ENCODE measurements at places on chromosomes 3 and 15.

GRCh38 chr3:106881186-106881585 lies 496.1 kb upstream of the CCDC54 start:
- DNase-seq: peak; percentile 11

DNA sequence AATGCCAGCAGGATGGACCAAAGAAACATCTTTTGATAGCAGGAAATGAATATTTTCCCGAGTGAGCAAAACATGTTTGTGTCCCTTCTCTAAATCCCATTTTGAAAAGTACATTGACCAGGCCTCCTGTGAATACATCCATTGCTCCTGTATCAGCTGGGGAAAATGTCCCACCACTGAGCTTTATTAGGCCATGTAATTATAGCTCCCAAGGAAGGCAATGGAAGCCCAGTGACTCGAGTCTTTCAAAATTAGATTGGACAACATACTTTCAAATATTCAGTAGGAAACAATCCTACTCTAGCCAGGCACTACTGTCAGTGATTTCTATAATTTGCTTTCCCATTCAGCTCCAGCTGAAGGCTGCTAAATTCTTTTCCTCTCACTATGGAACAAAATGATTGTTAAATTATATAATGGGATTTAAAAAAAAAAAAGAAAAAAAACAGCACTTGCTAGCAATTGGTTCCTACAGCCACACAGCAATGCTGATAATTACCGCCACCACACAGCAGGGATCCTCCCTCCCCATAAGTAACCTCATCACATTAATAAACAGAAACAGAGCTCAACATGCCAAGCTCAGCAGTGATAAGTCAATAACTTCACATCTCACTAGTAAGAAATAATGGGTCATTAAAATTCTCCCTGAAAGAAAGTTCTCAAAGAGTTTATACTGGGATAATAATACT lies 172.4 kb upstream of the SLC2A2 start:
- DNase-seq: no peak

- no peak for DNase-seq
These were observed 70.2 kb downstream of the PCOLCE2 start for GRCh38 chr3:142818651-142819050.

GRCh38 chr3:133941415-133941821 lies 45.7 kb upstream of the RAB6B start:
- DNase-seq: no peak

GRCh38 chr15:29570948-29571791 lies 251.1 kb downstream of the TJP1 start:
- no peak for DNase-seq

- DNase-seq: no peak
These were observed 44.6 kb downstream of the ZBTB38 start for GRCh38 chr3:141412936-141413354.

- DNase-seq: no peak
These were observed 11.6 kb downstream of the TRPC1 start for GRCh38 chr3:142735462-142735861.

GRCh38 chr3:171309906-171310359 lies 150.3 kb downstream of the TNIK start:
- DNase-seq: no peak

GRCh38 chr3:133964547-133964946 lies 65.2 kb downstream of the SLCO2A1 start:
- no peak for DNase-seq

DNA sequence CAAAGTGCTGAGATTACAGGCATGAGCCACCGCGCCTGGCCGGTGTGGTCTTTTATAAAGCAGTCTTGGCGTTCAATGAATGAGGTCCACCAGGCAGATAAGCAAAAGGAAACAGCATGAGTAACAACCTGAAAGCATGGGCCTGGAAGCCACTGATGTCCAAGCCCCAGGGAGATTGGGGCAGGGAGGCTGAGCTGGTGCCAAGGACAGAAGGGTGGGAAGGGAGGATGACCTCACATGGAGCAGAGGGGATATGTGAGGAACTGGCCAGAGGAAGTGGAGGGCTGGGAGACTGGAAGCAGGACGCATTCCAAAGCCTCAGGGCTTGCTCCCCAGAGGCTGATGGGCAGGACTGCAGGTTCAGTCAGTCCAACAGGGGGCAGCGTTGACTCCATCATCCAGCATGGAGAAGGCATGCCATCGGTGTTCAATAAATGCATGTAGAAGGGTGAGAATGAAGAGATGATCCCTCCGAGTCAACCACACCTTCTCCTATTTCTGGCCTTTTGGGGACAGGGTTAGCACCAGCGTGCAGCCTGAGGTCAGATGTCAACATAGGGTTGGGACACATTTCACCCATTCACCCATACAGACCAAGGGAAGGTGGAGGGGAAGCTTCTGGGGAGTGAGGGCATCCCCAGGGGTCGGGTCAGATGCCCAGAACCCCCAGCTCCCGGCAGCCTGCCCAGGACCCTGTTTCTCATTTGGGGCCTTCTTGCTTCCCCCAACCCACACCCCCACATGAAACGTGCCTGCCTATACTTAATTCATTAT lies 14.8 kb downstream of the MYL3 start:
- no peak for DNase-seq

- no peak for DNase-seq
These were observed 29.4 kb downstream of the COL6A5 start for GRCh38 chr3:130374908-130375307.

DNA sequence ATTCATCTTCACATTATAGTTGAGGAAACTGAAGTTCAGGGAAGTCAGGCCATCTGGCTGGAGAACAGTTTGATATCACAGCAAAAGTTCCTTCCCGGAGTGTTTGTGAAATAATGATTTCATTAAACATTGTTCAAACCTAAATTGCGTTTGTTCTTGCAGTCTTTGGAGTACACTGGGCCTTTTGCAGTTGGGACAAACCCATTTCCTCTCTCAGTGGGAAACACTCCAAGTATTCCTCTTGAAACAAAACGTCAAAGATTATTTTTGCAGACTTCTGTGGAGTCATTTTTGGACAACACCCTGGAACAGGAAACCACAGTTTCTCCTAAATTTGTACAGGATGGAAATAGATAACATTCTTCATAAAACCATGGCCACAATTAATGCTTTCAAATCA lies 287.5 kb downstream of the PTPRG start:
- no peak for DNase-seq

DNA sequence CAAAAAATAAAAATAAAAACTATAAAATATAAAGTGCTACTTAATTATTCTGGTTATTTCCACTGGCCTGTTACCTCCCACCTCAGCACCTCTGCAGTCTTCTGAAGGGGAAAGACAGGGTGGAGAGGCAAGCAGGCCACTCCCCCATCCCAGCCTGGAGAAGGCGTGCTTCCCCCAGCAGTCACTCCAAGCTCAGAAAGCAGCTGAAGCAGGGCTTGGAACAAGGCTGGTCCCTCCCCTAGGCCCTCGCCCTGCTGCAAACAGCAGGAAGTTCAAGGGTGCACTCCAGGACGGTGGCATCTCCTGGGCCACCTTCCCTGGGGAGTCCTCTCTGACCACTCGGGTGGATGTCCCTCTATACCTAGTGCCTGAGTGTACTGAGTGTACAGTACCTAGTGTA lies 21.4 kb downstream of the CACNA2D2 start:
- no peak for DNase-seq

DNA sequence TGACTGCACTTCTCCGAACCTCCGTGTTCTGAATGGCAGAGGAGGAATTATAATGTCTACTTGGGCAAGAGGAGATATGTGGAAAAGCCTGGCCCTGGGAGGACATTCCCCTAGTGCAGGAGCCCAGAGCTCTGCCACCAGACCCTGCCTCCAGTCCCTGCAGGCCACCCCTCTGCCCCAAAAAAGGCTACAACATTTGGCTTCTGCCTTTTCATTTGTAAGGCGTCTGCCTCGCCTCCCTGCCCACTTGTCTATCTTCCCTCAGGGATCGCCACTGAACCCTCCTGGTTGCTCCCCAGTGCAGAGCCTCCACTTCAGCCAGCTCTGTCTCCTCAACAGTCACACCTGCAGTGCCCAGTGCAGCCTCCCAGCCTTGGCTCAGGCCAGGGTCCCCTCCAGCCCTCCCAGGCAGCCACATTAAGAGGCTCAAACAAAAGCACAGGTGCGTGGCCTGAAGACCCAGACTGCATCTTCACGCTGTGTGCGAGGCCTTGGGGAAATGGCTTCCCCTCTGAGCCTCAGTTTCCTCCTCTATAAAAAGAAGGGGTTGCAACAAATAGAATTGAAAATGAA lies 125.9 kb upstream of the SMAD3 start:
- DNase-seq: no peak

DNA sequence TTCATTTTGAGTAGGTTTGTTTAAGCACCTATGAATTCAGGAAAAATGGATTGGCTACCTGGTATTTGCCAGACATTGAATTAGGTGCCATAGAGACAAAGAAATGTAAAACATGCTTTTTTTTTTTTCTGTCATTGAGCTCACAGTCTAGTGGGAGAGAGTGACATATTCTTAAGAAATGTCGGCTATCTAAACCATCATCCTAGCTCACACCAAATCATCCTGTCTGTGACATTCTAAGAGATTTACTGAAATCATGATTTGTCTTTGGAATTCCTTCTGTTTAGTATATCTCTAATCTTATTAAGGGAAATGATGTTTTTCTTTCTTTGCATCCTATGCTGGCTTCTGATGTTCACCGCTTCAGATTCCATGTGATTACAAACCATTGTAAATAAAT lies 59.5 kb upstream of the STXBP5L start:
- DNase-seq: no peak

- DNase-seq: no peak
These were observed 66.8 kb downstream of the GALK2 start for GRCh38 chr15:49236869-49237268.

- no peak for DNase-seq
These were observed 35.9 kb downstream of the SFMBT1 start for GRCh38 chr3:53009826-53010539.

DNA sequence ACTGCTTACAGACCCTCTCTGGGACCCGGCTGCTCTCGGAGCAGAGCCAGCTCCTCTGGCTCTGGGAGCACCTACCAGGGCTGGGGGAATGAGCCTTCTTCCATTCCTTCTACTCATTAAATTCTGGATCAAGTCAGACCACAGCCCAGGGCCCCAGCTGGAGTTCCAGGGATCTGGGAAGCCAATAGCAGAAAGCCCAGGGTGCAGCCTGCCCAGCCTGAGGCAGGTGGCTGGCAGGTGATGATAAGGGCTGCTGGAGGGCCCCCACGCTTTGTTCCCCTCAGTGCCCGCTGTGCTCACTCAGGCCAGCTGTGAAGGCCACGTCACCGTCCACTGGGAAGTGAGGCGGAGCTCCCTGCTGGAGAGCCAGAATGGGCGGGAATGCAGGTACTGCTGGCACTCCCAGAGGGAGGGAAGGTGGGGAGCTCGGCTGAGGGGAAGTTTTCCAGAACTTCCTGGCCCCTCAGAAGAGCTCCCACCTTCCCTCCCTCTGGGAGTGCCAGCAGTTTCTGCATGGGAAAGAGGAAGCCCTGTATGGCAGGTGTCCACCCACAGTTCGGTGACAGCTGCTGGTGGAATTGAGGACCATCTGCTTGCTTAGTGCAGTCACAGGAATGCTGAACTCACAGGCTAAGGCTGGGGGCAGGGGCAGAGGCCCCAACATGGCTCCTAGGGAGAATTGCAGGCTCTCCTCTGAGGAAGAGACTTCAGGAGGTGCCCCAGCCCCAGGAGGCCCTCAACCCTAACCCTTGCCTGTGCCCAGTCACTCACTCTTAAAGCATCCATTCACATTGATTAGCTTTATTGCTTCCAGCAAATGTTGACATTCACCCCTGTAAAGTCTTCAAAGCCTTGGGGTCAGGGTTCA lies 12.6 kb upstream of the RTP3 start:
- no peak for DNase-seq

GRCh38 chr15:94858011-94858410 lies 626.6 kb downstream of the MCTP2 start:
- no peak for DNase-seq

- DNase-seq: peak; percentile 92
These were observed 40.7 kb upstream of the RSL24D1 start for GRCh38 chr15:55237219-55238130.

GRCh38 chr3:11195201-11195600 lies 40.9 kb downstream of the HRH1 start:
- DNase-seq: no peak

DNA sequence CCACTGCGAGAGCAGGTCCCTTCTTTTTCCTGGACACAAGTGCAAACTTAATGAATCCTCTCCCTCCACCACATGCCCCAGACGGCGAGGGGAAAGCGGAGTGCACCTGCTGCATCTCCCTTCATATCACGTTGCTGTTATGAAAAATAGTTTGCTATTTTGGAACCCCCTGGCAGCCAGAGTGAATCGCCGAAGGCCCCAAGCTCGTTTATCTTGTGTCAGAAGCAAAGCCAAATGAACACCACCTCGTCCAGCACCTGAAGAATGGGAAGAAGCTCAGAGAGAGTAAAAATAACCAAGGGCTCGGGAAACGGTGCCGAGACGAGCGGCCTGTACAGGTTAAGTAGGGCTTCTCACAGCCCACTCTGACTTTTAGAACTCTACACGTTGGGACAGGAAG lies 394.6 kb upstream of the RORA start:
- DNase-seq: no peak

DNA sequence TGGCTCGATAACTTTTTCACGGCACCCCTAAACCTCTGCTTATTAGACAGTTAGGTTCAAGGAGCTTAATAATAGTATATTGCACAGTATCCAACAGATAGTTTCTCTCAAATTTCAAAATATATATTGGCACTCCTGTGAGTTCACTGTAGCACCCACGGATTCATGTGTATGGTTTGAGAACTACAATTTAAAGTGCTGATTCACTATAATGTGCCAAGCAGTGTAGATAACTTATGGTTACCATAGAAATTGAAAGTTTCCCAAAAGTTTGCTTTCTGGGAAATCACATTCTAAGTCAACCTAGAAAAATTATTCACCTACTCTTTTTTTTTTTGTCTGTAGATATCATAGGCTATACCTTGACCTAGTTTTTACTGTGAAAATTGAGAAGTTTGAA lies 86.6 kb downstream of the GAP43 start:
- DNase-seq: peak; percentile 95

DNA sequence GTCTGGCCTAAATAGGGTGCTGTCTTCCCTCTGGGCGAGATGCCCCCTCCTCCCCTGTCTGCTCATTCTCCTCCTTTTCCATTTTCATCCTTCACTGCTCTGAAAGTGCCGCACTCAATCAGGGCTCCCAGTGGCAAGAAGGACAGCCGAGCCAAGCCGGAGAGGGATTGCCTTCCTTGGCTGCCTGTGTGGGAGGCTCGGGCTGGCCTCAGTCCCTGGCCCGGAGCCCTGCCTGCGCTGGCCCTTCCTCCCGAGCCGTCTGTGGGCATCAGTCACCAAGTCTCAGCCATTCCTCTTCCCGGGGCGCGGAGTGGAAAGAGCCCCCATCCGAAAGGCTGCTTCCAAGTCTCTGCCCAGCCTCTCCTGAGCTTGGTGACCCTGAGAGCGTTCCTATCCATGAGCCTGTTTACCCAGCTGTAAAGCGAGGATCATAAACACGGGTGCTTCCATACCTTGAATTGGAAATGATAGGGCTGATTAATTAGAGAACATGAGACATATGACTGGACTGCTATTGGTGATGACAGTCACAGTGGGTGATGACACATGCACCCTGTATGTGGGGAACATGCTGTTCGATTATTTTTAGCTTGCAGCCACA lies 59.1 kb upstream of the TLE3 start:
- no peak for DNase-seq
